Erythroblast (primary cell): ENCODE measurements at places on chromosomes 2 and 18.

GRCh38 chr2:17163638-17164037 is 354.6 kb downstream of the RAD51AP2 start:
- peak; percentile 6 for DNase-seq

GRCh38 chr2:188415754-188416083 is 124.0 kb downstream of the GULP1 start:
- no peak for DNase-seq

DNA sequence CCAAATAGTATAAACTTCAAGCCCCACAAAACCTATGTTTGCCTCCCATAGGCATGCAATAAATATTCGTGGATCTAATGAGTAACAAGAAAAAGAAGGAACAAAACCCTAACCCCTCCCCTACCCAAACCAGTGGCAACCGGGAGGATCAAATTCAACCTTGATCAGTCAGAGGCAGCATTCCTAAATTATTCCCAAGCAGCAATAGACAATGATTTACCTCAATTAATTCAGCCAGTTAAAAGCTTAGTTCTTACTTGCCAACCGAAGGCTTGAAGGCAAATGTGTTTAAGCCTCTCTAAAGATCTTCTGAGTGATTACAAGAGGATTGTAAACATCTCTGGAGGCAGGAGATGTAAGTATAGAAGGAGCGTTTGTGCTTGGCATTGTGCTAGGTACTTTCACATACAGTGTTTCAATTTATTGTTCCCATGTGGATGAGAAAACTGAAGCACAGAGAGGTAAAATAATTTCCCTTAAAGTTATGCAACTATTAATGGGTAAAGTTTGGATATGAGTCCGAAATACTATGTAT is 197.7 kb downstream of the MTX2 start:
- no peak for DNase-seq

DNA sequence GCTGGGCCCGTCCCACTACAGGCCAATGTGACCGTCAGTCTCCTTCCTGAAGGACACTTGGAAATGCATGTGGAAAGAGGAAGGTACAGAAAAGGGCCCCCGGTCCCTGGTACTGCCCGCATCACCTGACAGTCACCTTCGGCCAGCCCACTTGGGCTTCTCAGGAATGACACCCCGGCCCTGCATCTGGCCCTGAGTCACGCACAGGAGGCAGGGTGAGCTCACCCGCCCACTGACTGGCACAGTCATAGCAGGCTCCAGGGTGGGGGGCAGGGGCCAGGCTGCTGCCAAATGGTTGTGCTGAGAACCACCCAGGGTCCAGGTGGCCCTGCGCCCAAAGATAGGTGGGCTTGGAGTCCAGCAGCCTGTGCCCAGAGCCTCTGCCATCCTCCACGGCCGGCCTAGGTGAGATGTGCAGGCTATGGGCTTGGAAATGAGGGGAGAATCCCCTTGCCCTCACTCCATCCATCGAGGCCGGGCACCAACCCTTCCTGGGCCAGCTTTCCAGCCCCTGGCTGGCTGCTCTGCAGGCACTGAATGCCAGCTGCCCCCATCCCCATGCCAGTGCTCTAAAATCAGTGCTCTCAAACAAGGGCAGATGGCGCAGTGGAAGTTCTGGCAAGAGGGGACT is 14.1 kb downstream of the EMX1 start:
- no peak for DNase-seq

- DNase-seq, result no peak
These were observed 340.8 kb downstream of the RDH14 start for GRCh38 chr2:18219676-18220075.
